ENCODE measurements at places on chromosomes 11 and 22.

DNA sequence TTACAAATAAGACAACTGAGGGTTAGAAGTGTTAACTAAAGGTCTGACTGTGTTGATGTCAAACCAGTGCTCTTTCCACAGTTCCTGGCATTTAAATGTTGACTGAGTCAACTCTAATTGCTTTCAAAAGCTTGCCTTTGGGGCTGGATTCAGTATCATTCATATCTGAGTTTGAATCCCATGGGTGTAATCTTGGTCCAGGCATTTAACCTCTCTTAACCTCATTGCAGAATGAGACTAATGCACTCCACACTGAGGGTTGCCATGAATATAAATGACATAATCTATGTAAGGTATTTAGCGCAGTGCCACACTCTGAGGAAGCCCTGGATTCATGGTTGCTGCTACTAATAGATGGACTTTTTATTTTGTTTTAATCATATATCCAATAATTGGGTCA, 274.3 kb downstream of the DDX10 start:
- DNase-seq: no peak

DNA sequence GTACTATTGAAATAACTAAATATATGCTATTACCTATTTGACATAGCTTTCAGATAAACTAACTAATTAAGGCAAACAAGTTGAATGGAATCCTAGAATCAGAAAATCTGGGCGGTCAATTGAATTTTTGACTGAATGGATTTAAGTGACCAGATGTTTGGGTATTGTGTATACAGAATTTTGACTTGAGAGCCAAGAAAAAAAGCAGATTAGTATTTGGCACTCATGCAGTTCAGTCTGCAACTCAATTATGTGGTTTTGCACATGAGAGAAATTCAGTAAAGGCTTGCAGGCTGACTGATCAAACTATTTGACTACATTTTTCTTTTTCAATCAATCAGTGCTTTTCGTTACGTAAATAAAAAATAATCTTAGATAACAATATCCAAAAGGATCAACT, 254.8 kb downstream of the GUCY1A2 start:
- no peak for DNase-seq

DNA sequence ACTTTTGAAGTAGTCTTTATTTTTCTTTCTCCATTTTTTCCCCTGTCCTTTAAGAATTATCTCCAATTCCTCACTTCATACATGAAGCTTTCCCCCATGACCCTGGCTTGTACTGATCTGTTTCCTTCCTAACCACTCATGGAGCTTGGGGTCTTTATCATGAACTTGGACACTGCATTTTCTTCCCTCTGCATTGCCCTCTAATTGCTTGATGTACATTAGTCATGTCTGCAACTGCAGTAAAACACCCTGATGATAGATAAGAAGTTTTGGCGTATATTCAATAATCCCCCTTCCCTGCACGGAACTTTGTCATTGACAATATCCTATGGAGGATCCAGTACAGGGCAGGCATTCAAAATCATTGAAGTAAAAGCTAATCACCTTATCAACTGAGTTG, 3.4 kb downstream of the HEPHL1 start:
- DNase-seq: no peak

GRCh38 chr22:21866833-21867527, 465 bp downstream of the MAPK1 start:
- peak; percentile 21 for DNase-seq

DNA sequence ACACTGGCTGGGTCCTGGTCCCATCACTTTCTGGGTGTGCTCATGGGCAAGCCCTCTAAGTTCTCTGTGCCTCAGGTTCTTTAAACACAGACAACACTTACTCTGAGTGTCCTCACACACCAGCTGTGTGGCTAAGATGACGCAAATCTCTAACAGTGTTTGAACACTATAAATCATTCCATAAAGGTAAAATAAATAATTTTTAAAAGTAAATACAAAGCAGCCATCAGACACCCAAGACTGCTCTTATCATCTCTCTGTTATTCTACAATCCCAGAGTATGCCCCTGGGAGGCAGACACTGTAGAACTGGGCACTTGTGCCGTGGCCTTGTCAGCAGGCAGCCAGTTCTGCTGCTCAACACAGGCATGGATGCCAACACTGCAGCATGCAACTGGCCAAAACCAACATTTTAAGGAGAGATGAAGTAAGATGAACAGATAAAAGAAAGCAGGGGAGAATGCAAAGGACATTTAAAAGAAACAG, 56.8 kb downstream of the RPL27A start:
- no peak for DNase-seq

DNA sequence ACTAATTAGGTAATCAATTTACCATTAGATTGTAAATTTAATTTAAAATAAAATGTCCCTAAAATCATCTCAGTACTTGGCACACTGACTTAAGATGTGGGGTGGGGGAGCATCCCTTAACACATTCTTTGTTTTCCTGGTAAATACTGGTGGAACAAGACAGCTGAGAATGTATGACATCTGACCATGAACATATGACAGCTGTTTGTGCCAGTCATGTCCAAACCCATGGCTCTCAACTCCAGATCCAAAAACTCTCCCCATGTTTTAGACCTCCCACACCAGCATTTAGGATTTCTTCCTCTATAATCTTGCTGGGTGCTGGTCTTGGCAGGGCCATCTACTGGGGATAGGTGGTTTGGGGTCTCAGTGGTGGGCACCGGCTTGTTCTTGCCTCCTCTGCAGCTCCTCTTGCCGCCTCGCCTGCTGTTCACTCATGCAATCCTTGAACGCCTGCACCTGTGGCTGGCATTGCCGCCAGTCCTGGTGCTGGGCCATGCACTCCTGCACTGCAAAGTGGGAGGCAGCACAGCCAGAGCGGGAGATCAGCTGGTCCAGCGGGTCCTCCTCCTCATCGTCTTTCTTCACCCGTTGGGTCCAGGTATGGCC, 3.8 kb downstream of the COA4 start:
- no peak for DNase-seq

- DNase-seq: no peak
Observed at GRCh38 chr11:33910296-33910957, 18.6 kb upstream of the LMO2 start.

- DNase-seq: no peak
Observed at GRCh38 chr11:92224054-92224406, 588 bp upstream of the FAT3 start.

Measured in naive B cell (primary cell).